Activated CD4-positive, alpha-beta T cell treated with anti-CD3 and anti-CD28 coated beads, Interleukin-10, Interleukin-2, amounts not matched to agents 100 ng/mL and 50 ng/mL, durations not matched to agents 16 hours and 8 hours (primary cell): ENCODE measurements at places on chromosomes 6 and 20.

DNA sequence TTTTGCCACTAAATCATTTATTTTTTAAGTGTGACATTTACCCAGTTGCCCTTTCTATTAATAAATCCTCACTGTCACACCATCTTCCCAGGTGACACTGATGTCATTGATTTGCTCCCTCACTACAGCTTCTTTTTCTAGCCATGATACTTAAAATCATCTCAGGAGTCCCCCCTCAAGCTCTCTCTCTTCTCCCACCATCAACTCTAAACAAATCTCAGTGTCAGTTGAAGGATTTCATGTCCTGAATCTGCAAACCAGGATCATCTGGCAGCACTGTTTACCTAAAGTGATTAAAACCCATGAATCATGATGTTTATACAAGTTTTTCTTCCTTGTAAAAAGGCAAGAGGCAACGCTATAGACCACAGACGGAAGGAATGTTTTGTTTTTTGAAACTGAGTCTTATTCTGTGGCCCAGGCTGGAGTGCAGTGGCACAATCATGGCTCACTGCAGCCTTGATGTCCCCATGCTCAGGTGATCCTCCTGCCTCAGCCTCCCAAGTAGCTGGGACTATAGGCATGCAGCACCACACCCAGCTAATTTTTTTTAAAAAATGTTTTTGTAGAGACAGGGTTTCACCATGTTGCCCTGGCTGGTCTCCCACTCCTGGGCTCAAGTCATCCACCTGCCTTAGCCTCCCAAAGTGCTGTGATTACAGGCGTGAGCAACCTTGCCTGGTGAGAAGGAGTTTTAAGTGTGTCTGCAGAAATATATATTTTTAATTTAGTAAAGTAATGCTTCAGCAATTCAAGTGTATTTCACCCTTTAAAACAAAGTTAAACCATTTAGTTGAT is 30.1 kb upstream of the SH3BGRL2 start:
- no peak for DNase-seq

DNA sequence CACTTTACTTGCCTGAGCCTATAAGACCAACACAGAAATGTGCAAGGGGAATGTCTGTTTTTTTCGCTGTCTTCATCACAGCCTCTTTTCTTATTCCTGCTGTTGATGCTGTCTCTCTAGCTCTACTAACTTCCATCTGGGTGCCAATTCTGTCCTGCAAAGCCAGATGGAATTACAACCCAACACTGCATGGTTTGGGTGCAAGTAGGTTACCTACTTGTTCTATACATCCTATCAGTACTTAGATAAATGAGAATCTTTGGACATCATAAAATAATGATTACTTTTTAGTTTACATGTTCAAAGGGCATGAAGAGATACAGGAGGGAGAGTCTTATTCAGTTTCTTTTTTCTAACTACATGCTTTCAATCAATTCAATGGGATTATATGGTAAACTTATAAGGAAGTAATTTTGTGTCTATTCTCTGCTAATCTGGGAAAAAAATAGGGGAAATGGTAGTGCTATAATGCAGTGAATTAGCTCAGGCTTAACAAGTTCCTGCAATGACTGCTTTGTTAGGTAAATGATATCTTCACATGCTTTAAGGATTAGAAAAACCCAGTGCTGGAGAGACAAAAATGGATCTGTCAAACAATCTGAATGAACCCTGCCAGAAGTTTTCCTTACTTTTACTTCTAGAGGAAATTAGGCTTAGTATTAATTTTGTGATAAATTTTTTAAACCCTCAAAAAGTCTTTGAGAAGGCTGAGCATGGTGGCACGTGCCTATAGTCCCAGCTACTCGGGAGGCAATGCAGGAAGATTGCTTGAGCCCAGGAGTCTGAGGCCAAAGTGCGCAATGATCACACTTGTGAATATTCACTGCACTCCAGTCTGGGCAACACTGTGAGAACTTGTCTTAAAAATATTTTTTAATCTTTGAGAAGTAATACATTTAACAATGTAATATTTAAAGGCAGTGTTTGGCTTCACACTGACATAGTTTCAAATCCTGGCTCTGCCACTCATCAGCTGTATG is 86.5 kb upstream of the E2F3 start:
- no peak for DNase-seq

DNA sequence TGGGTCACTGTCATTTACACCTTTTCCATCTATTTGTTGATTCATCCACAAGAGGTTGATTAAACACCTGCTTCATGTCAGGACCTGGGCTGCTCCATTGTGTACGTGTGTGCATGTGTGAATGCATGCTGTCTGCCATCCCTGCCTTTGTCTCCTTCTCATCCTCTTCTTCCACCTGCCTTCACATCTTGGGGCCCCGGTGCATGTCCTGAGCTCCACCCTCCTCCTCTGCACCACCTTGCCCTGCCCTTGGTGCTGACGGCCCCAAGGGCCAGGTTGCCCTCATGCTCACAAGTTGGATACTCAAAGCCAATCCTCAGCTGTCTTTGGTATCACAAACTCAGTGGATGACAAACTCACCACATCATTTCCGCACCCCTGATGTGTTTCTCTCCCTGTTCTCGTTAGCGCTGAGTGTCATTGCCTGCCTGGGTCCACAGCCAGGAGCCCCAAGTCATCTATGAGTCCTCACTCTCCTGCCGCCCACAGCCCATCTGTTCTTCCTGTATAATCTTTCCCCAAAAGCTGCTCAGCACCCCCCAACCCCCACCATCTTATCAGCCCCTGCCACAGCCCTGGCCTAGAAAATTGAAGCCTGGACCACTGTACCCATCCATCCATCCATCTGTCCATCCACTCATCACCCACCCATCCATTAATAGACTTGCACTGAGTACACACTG is 85.0 kb downstream of the SRC start:
- no peak for DNase-seq

- DNase-seq = no peak
Measured at GRCh38 chr20:8693709-8694108, 375.2 kb upstream of the PLCB4 start.

- DNase-seq = no peak
Measured at GRCh38 chr6:148345176-148345575, 2.5 kb downstream of the SASH1 start.

GRCh38 chr20:18543932-18544331 is 23.3 kb upstream of the SMIM26 start:
- DNase-seq = no peak

DNA sequence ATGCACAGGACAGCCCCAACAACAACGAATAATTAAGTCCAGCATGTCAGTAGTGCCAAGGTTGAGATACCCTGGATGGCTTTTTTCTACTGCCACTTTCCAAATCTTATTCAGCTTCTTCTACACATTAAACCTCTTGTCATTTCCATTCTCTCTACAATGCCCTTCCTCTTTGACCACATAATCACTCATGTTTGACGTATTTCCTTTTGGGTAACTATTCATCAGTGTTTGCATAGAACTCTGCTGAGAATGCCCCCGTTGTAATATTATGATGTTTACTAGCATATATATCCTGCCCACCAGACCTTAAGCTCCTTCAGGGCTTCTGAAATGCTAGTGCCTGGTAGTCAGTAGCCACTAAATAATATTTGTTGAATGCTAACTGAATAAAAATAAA is 515.3 kb upstream of the RNF217 start:
- no peak for DNase-seq

DNA sequence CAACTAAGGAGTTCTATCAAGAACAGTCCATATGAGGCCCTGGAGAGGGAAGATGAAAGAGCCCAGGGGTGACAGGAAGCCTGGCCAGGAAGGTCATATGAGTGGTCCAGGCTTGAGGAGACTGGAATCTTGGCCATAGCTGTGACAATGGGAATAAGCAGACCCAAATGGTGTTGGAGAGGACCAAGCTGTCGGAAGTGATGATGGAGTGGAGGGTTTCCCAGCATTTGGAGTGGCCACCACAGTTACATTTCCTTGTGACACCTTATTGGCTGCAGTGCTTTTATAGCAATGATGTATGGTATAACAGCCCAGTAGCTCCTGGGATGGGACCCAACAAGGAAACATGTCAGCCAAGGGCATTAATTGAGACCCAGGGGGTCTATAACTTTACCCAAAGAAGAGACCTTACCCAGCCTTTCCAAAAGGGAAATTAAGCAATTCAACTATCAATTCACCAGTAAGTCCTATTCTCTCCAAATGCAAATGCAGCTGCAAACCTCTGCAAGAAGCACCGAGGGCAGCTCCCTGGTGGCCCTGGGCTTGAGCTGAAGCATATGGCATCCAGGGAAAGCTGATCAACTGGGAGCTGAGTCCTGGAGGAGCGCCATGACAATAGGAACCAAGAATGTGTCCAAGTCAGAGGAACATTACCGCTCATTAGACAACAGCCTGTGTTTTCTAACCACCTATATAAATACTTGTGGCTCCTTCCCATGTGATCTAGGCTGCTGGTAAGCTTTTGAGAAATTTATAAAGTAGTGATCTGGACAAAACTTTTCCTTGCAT is 219.4 kb downstream of the SOD2 start:
- DNase-seq = no peak

DNA sequence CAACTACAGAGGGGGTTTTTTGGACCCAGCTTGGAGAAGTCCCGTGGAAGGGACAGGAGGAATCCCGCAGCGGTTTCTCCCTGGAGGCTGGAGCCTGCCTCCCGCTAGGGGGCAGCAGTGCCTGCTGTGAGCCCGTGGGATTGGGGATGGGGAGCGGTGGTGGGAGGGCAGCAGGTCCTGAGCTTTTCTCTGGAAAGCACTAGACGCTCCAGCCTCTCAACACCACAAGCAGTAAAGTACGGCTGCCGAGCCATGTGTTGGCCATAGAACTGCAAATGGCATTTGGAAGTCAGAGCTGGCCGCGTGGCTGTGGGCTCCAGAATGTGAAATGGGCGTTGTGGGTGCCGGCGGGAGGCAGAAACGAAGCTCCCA is 47.8 kb downstream of the GMPR start:
- peak; percentile 33 for DNase-seq

DNA sequence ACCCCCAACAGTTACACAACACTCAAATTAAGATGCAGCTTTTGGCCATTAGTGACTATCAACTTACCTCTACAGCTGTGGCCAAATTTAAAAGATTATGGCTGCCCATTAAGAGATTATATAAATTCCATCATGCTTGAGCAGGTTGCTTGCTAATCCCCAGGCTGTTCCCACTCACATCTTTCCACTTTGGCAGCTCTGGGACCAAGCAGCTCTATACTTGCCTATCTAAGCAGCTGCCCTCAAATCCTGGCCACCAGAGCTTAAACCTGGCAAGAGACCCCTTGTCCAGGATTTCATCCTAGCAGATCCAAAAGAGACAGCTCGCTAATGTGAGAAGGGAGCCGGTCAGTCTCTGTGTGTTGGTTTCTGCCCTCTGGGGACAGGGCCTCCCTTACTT is 127.9 kb downstream of the SLC23A2 start:
- DNase-seq = no peak

GRCh38 chr6:94548201-94548600 is 1029.1 kb upstream of the MANEA start:
- DNase-seq = no peak

DNA sequence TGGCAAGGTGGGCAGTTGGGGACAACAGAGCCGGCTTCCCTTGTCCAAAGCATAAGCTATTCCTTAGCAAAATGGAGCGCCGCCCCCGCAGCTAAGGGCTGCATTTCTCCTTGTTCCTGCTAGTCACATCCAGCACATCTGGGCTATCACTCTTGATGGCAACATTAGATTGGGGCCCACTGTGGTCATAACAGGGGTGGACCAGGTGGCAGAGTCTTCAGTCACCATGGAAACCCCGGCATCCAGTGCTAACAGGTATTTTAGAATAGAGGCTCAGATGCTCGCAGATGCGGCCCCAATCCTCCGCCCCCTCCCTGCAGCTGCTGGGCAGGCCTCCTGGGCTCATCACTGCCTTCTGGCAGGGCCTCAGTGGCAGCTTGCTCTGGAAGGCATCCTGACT is 168.2 kb upstream of the PROKR2 start:
- DNase-seq = no peak

- DNase-seq = no peak
Measured at GRCh38 chr20:57568088-57568896, 7.4 kb downstream of the PCK1 start.

DNA sequence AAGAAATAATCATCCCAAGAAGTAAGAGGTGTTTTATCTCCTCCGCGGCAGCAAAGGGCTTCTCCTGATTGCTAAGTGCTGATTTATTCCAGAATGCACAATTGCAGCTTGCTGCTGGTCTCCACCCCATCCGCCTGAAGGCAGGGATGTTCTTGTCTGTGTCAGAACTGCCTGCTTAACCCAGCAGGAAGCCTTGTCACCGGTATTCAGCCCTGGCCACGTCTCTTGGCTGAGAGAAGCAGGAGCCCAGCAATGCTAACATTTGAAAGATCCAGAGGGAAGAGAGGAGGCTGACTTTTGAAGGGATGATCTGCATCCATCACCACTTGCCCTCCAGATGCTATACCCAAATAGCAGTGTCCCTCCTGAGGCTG is 4.2 kb downstream of the SCML4 start:
- peak; percentile 42 for DNase-seq

- DNase-seq = no peak
Measured at GRCh38 chr6:36104836-36105235, 25.5 kb upstream of the MAPK13 start.

- no peak for DNase-seq
Measured at GRCh38 chr6:22053391-22053997, 243.3 kb downstream of the PRL start.

DNA sequence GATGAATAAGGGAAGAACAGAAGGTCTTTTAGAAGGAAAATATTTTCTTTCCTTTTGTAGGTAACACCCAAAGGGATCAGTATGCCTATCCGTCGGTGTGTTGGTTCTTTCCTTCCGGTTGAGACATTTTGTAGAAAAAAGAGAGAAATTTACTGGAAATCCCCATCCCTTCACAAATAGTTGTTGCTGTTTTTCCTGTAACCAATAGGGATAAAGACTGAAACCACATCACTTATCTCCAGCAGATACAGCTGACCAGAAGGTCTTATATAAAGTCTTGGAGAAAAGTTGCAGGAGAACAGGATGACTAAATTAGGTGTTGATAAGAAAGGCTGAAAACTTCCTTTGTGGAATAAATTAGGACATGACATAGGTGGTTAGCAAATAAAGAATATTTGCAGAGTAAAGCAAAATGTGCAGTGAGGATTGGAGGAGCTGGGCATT is 14.8 kb upstream of the HLA-DRB1 start:
- DNase-seq = peak; percentile 42

GRCh38 chr6:93550551-93551276 is 131.4 kb upstream of the EPHA7 start:
- no peak for DNase-seq

DNA sequence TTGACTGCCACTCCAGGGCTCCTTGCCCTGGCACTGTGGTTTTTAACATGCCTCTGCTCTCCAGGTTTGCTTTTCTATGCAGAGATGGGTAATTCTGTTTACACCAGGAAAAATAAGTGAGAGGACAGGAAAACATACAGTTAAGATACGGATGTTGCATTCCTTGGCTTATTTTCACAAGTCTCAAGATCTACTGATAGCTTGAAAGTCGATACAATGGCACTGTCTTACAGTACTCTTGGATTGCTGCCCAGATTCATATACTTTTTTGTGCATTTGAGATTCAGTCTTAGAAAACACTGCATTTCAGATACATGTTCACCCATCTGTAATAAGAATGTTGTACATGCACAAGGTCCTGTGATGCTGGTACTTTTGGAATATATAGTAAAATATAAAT is 159.6 kb upstream of the FLRT3 start:
- DNase-seq = no peak
